NCI-H2107 (cell line): ENCODE measurements at places on chromosomes 11 and 22.

GRCh38 chr11:1963864-1964263 lies 16.7 kb downstream of the MRPL23 start:
- no peak for DNase-seq

DNA sequence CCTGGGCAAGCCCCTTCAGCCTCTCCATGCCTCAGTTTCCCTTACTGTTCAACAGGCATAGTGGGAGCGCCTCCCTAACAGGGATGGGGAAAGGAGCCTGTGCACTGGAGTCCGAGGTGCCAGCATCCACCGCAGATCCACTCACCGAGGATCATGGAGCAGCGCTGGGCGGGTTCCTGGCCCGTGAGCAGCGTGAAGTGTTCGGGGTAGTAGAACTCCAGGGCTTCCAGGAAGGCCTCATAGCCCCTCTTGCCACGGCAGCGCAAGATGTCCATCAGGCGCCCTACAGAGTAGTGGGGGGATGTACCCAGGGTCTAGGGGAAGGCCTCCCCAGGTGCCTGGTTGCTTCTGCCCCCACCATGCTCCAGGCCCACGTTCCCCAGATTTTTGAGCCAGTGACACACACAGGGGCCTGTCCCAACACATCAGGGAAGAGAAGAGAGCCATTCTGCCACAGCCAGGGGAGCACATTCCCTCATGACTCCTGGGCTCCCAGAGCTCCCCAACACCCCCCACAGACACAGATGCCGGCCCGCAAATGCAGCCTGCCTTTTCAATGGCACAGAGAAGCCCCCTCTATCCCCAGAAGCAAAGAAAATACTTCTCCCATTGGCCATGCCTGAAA lies 1.3 kb downstream of the CARD10 start:
- DNase-seq = no peak

DNA sequence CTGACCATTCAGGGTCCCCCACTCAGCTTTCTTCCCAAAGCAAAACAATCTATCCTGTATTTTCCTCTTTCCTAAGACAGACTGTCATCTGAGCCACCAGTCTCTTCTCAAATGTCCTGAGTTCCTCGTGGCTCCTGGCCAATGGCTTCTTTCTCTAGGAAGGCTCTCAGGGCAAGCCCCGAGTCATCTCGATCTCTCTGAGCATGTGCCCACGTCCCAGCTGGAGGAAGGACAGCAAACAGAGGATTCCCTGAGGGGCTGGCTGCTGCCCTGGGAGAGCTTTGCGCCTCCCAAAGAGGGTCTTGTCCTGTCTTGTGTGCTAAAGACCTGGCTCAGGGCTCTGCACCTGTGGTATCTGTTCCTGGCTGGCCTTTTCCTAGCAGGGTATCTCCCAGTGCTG lies 8.3 kb downstream of the SLC37A2 start:
- DNase-seq = no peak

- no peak for DNase-seq
Measured at GRCh38 chr22:33325232-33326004, 267.2 kb upstream of the SYN3 start.

DNA sequence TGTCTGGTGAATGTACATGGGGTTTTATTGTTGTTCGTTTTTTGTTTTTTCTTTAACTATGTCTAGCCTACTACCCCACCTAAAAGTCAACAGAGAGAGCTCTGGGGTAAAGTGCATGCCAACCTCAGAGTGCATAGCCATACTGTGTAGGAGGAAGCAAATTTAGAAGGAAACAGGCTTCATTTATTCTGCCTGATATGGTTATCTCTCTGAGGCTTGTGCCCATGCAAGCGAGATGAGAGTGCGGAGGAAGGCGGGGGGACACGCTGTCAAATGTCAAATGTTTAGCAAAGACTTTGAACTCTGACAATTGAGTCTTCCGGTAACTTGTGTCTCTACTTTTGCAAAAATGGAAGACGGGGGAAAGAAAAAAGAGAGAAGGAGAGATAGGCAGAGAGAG lies 295.5 kb downstream of the ETS1 start:
- DNase-seq = no peak

- DNase-seq = peak; percentile 57
Measured at GRCh38 chr22:50627642-50628542, at the start of gene ARSA. Gene ARSA (minus strand): TSS chr22:50628152. CDS start chr22:50627779, 373 bp downstream.

- DNase-seq = peak; percentile 47
Measured at GRCh38 chr11:134275534-134276395, at the start of gene GLB1L3. Gene GLB1L3 (plus strand): TSS chr11:134276379. CDS start chr11:134276741, 362 bp downstream.

DNA sequence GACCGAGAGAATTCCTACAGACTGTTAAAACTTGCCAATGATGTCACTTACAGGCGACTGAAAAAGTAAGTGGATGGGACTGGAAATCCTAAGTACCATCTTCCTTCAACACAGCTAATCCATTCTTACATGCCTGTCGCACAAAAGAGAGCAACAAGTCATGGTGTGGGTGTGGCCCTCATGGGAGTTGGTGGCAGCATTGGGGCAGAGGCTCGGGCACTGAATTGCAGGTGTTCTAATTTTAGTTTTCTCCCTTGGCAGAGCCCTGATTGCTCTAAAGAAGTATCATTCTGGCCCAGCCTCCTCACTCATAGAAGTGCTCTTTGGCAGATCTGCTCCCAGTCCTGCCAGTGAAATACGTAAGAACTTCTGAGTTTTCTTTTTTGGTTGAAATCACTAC lies 4.6 kb downstream of the IGHMBP2 start:
- no peak for DNase-seq

GRCh38 chr11:78239781-78240180 lies 51.1 kb downstream of the USP35 start:
- no peak for DNase-seq

GRCh38 chr22:46203601-46203980 lies 46.5 kb downstream of the CDPF1 start:
- DNase-seq = no peak

DNA sequence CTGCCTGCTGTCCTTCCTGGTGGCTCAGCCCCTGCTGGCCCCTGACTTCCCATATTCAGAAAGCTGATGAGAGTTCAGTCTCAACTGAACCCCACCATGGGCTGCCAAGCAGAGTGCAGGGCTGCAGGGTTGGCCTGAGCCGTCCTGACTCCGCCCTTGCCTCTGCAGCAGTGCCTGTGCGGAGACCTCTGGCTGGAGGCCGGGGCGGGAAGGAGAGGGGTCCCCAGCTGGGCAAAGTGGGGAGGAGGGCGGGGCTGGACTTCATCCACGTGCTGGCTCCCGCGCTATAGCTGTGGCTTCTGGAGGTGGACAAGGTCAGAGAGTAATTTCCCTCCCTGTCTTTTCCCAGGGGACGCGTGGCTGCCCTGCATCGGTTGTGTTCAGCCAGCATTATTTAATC lies 13.6 kb downstream of the GLB1L3 start:
- no peak for DNase-seq

- no peak for DNase-seq
Measured at GRCh38 chr11:91926965-91927364, 297.7 kb upstream of the FAT3 start.

DNA sequence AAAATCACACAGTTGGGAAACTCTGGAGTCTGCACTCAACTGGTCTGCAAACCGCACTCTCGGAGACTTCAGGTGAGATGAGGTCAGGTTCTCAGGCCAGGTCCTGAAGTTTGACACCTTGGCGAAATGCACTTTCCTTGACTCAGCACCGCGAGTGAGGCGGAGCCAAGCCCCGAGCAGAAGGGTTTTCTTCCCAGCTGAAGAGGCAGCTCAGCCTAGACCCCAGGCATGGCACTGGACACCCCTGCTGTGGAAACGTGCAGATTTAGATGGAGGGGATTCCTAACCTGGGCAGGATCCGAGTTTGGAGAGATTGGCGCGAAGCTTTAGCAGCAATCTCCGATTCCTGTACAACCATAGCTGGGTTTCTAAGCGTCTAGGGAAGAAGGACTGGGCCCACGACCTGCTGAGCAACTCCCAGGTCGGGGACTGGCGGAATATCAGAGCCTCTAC lies 835 bp upstream of the MYOD1 start:
- no peak for DNase-seq

DNA sequence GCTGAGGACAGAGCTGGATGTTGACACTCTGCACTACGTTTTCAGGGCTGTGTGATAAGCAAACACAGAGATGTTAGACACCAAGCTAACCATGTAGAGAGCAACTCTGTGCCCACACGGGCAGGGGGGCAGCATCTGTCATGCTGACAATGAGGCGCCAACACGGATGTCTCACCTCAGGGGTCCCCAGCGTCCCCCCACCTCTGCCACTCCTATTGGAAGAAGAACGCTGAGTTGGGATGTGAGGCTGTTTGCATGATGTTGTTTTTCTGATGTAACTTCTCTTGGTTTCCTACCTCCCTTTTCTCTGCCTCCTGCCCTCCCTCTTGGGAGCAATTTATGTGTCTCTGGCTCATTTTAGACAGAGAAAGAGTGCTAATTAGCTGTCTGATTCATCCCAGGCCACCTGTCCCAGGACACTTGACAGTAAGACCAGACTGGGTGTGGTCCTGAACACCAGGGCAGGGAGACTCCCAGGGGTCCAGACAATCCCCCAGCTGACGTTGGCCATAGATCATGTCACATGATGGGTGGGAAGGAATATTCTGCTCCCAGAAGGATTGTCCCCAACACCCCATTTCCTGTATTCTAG lies 89.2 kb upstream of the NCAM1 start:
- no peak for DNase-seq

- no peak for DNase-seq
Measured at GRCh38 chr11:98036810-98037209, 983.9 kb upstream of the CNTN5 start.

GRCh38 chr22:41905411-41906202 lies 9.3 kb downstream of the SHISA8 start:
- DNase-seq = no peak

GRCh38 chr11:63838678-63839507 lies at the start of gene MARK2:
Gene MARK2 (plus strand): TSS chr11:63839110. CDS start chr11:63839507, 397 bp downstream.
- peak; percentile 98 for DNase-seq

DNA sequence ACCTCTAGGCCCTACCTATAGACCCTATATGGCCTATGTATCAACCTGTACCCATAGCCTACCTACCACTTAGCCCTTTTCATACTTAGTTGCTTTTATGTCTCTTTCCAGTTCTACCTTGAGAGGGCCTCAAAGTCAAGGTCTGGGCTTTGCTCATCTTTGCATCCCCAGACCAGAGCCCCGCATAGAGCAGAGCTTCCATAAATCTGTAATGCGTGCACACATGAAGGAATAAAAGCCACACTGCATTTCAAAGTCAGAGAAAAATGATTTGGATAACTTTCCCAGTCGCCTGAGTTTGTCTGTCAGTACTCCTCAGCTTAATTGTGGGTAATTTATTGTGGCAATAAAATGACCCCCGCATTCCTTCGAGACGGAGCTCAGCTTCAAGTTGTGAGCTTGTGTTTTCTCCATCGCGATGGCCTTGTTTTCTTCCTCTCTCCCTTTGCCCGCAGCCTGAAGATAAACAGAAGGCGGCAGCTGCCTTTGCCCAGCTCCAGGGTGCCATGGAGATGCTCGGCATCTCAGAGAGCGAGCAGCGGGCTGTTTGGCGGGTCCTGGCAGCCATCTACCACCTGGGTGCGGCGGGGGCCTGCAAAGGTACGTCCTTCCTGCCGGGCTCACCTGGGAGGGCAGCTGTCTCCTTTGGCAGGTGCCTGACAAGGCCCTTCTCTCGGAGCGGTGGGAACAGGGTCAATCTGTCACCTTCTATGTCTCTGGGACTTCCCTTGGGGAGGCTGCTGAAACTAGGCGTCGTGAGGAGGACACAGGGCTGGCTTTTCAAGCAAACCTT lies 55.7 kb downstream of the MYO18B start:
- no peak for DNase-seq

DNA sequence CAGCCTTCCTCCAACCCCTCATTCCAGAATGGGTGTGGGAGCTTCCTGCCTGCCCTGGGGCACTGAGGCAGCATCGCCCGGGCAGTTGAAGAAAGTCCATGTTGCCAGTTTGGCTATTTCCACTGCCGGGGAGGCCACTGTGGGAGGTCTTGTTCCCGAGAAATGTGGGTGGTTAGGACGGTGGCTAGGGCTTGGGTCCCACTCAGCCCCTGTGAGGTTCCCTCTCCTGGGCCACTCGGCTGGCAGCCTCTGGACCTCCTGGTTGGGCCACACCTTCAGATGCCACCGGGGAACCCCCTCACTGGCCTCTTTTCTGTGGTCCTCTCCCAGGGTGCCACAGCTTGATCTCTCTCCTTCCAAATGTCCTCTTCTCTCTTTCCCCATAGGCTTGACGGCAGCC lies 5.1 kb upstream of the PPP6R3 start:
- DNase-seq = no peak

DNA sequence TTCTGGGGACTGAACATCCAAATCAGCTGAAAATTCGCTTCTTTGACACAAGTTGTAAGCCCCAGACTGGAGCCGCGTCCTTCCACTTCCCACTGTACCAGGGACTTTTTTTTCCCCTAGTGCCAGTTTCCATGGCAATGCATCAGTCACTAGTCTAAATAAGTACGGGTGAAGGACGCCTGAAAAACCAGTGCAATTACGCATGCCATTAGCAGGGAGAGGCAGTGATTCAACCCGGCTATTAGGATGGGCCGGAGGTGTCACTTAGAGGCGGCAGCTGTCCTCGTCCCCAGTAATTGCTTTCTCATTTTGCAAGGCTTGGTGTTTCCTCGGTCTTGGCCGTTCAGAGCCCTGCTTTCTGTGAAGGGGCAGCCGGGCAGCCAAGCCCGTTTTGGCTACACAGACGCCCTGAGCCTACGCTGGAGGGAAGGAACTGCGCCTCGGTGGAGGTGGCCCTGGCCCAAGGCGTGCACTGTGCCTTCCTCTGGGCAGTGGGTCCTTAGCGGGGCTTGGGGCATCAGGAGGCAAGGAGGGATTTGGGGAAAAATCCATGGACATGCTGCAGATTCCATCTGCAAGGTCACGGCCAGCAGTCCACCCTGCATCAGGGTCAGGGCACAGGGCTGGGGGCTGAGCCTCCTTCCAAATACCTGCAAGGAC lies 319.7 kb downstream of the CTTN start:
- no peak for DNase-seq

DNA sequence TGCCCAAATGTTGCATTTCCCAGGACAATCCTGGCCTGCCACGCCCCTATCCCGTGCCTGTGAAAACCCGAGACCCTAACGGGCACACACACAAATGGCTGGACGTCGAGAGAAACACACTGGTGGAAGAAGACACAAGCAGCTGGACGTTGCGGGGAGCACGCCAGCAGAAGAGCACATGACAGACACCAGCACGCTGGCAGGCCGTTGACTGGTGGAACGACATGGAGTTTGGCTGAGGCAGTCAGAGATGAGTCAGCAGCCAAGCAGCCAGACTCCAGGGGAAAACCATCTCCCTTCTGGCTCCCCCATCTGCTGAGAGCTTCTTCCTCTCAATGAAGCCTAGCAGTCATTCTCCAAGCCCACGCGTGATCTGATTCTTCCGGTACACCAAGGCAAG lies 606.7 kb upstream of the LRRC4C start:
- DNase-seq = no peak

DNA sequence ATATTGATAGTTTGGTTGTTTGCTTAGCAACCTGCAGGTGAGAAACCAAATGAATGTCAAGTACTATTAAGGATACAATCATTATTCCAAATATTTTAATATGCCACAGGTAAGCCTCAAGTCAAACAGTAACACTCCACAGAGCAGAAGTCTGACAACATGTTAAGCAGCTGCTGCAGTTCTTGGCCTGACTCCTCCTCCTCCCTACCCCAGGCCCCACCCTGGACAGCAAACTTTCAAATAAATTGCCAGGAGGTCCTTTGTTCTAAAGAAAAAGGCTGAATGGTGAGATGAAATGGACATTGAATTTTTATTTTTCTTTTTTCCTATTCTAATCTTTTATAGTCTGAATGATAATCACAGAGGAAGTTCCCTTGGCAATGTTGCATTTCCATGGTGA lies 260.0 kb upstream of the POU2AF2 start:
- DNase-seq = no peak

GRCh38 chr11:125980436-125980835 lies 34.6 kb downstream of the VSIG10L2 start:
- no peak for DNase-seq
